ENCODE measurements at places on chromosomes 1 and 21.

GRCh38 chr1:169574336-169574735 lies 11.9 kb downstream of the F5 start:
- no peak for DNase-seq

DNA sequence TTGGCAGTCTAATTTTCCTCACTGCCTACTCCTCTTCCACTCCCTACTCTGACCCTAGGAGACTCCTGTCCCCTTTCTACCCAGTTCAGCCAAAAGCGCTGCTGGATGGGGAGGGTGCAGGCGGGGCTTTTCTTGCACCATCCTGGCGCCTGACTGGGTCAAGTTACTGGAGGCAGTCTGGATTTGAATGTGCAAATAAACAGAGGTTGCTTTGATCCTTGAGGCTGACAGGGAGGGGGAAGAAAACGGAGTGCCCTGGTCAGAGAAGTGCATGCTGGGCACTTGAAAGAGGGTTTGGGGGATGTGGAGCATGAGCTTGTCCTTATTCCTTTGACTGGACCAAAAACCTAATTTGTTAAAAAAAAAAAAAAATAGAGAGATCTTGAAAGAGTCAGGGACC lies 76.8 kb upstream of the SOX13 start:
- peak; percentile 91 for DNase-seq

DNA sequence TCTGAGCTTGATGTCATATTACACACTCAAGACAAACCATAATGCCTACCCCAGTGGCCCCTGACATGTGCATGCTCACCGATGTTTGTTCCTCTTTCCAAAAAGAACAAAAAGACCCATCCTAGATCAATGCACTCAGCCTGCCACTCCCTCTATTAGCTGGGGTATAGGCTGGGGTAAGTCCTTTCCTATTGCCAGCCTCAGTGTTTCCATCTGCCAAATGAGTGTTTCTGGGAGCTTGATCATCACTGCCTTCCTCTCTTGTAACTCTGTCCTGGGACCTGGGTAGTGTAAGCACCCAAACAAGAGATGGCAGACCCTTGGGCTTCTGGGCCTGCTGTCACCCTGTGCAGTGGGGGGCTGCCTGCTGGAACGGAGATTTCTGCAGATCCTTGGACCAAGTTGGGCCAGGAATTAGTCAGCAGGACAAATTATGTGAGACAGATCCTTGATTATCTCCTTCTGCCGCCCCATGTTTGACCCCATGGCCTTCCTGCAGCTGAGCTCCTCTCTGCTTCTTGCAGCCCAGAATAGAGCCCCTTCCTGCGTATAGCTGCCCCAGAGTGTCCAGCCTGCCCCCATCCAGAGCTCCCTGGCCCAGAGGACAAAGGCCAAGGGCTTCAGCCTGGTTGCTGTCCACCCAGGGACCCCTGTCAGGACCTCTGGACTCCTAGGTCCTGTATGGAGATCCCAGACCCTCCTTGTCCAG lies 31.5 kb upstream of the LRP8 start:
- DNase-seq: no peak

DNA sequence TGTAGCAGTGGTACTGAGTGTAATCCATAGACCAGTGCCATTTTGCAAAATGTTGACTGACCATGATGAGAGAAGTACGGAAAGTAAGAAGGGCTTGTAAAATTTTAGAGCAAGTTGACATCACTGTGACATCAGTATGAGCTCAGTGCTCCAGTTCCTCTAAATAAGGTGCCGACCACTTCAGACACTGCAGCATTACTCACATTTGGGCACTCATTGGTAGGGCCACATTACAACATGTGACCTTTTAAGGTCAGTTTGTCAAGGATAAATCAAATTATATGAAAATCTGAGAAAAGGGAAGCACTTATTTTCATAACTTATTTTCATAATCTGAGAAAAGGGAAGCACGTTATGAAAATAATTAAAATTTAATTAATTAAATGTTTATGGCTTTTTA lies 128.0 kb upstream of the ERG start:
- DNase-seq: no peak

DNA sequence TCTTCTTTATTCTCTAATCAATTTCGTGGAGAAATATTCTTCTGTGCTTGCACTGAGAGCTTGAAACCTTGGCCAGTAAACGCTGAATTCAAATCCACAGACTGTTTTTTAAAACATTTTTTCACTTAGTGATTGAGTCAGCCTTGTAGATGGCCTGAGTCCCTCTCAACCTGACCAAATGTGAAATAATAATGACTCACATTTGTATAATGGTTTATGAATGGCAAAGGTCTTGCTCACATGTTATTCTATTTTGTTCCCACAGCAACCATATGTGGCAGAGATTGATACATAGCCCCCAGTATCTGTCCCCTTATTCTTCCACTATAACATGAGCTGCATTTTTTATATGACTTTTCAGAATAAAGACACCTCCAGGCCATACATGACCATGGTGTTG lies 47.8 kb upstream of the CCDC190 start:
- DNase-seq: no peak

- DNase-seq: peak; percentile 90
Measured at GRCh38 chr1:23790696-23791515, at the start of gene LYPLA2. Gene LYPLA2 (plus strand): TSS chr1:23791145. CDS start chr1:23792683, 1,538 bp downstream.

GRCh38 chr1:33320619-33321165 lies at the start of gene A3GALT2:
Gene A3GALT2 (minus strand): TSS chr1:33321098. CDS start chr1:33321098, 0 bp downstream.
- no peak for DNase-seq

DNA sequence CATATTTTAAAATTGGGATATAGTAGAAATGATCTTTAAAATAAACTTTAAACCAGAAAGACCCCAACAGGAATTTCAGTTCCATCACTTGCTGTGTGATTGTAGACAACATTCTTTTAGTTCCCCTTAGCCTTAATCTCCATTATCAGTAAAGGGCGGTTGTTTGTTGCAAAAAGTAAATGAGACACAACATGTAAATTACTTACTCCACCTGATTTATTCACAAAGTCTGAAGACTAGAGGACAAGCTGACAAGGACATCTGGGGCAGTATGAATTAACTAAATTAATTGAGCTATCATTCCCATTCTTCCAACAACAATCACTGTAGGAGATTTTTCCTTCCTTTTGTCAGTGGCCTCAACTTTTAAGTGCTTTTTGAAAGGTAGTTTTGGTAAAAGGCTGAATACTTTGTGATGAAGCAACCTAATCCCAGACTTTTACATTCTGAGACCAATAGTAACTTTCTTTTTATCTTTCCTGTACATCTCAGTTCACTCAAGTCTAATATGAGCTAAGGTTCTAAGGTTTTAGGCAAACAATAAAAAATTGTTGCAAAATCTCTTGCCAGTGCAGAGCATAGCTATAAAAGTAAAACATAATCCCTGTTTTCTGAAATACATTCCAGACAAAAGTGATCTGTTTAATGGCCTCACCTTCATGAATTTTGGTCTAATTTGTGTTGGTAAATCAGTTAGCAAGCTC lies 6.2 kb downstream of the SLC19A2 start:
- DNase-seq: no peak

DNA sequence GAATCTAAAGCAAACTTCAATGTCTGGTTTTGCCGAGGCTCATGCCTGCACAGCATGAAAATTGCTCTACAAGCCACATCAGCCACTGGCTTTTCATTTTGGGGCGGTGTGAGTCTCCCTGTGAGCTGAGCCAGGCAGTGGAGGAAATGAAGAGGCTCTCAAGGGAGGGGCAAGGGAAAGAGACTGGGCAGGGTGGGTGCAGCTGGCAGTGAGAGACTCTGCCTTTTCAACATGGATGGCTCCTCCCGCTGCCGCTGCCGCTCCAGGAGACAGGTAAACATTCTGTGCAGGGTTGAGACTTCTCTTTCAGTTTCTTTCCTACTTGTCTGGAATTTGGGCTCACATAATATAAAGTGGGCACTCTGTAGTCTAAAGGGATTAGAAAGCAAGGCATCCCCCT lies 11.3 kb upstream of the CTSE start:
- DNase-seq: peak; percentile 34

DNA sequence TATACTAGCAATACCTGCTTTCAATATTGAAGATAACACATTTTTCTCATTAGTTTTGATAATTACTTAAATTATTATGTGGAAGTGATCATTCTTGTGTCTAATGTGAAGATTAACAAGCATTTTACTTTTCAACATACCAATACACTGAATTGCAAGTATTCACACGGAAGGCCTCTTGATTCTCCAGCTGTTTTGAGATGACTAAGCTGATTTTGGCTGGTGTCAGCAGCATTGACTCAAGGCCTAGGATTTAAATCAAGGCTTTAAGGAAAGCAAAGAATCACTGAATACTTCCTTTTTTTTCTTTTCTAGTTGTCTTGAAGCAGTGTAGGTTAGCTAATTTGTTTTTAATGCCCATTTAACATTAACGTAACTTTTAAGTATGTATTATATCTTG lies 373.7 kb downstream of the SRGAP2C start:
- DNase-seq: no peak

DNA sequence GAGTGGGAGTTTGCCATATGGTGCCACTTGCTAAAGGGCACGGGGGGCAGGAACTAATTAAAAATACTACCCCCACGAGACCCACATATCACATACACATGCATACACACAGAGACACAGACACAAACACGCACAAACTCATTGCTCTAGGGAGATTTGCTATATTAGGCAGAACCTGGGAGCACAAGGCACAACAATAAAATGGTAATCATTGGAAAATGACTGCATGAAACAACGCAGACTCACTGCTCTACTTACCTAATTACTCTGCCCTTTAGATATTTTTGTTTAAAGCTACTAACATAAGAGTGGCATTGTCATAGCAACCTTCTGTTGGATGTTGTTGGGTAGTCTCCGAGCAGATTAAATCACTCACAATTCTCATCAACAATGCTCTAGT lies 20.3 kb upstream of the RGS4 start:
- no peak for DNase-seq

- DNase-seq: no peak
Measured at GRCh38 chr1:15816674-15817073, 9.2 kb upstream of the UQCRHL start.

- DNase-seq: no peak
Measured at GRCh38 chr1:186093437-186093836, 281.6 kb downstream of the TPR start.

GRCh38 chr1:53708687-53709086 lies 30.3 kb downstream of the GLIS1 start:
- no peak for DNase-seq

DNA sequence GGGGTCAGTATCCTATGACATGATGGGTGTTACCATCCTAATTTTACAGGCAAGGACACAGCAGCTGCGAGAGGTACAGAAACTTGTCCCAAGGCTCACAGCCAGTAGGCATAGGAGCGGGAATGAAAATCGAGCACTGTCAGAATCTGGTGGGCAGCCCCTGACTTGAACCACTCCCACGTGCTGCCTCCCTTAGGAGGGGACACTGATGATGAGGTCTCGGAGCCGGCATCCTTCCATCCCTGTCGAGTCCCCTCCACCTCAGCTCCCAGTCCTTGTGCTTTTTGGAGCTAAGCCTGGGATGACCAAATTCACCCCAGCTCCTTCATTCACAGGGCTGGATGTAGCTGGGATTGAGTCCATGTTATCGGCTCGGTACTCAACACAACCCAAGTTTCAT lies 49.0 kb downstream of the B3GALT5 start:
- DNase-seq: no peak

DNA sequence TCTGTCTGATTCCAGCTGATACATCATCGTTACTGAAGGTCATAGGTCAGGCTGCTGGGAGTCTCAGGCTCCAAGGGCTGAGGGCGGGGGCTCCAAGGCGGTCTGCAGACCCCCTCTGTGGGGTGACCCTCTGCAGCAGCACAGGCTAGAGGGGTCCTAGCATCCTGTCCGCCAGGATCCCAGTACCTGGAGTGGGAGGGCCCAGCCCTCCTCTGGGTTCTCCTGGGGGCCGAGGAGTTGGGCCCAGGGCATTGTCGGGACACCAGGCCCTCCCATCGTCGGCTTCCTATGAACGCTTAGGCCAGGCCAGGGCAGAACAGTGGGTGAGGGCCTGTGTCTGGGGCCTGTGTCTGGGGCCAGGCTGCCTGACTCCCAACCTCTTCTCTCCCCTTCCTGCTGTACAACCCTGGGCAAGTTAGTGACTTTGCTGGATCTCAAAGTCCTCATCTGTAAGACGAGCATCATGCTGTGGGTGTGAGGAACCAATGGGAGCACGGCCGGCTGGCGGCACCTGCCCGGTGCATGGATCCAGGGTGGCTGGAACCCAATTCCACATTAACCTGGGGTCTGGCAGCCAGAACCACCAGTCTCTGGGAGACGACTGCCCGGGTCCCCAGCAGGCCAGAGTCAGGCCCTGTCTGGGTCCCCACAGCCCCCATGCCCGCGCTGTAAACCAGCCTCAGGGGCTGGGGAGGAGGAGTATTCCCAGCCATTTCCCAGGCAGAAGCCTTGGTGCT lies 56.2 kb upstream of the COL18A1 start:
- DNase-seq: no peak
